Stimulated activated CD8-positive, alpha-beta memory T cell treated with anti-CD3 and anti-CD28 coated beads, Interleukin-7, amount 100 ng/mL, for 1 hour (primary cell): ENCODE measurements at places on chromosomes 3 and 15.

- DNase-seq, result no peak
These were observed 8.6 kb downstream of the ACAA1 start for GRCh38 chr3:38128303-38128655.

DNA sequence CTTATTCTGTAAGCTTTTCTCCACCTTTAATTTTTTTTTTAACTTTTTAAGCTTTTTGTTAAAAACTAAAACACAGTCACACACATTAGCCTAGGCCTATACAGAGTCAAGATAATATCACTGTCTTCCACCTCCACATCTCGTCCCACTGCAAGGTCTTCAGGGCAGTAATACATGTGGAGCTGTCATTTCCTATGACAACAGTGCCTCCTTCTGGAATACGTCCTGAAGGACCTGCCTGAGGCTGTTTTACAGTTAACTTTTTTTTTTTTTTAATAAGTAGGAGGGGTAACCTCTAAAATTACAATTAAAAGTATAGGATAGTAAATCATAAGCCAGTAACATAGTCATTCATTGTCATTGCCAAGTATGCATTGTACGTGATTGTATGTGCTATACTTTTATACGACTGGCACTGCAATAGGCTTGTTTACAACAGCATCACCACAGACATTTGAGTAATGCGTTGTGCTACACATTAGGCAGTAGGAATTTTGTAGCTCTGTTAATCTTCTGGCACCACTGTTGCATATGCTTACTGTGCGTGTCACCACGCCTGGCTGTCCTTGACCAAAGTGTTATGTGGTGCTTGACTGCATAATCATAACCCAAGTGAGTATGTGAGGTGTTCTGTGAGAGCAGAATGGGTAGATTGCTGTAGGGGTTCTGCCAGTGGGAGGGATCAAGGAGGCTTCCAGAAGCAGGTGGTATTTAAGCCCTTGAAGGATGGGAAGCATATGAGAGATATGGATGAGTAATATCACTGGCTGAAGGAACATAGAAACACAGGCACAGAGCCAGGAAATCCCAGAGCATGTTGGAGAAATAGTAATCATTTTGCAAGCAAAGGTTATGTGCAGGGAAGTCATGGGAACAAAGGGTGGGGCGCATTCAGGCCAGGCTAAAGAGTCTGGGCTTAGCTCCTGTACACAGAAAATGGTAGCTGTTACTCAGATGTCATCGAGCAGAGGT lies 18.3 kb downstream of the FBXO22 start:
- no peak for DNase-seq

GRCh38 chr3:10010421-10010877 lies 15.8 kb upstream of the FANCD2 start:
- no peak for DNase-seq

GRCh38 chr3:46485779-46486175 lies 12.0 kb upstream of the RTP3 start:
- DNase-seq, result no peak

DNA sequence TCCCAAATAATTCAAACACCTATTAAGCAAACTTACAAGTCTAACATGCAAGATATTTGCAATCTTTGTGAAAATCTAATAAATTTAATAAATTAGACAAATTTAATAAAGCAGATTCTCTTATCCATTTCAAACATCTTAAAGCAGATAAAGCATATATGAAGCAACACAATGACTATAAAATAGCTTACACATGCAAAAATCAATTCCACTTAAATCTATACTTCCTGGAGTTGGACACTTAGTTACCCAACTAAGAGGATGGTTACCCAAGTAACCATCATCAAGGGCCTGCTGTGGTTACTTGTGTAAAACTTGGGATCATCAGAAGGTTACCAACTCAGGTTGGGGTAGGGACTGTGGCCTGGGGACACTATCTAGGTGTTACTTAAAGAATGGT lies 206.8 kb downstream of the CD47 start:
- no peak for DNase-seq

GRCh38 chr3:153045150-153045549 lies 116.9 kb upstream of the RAP2B start:
- no peak for DNase-seq

DNA sequence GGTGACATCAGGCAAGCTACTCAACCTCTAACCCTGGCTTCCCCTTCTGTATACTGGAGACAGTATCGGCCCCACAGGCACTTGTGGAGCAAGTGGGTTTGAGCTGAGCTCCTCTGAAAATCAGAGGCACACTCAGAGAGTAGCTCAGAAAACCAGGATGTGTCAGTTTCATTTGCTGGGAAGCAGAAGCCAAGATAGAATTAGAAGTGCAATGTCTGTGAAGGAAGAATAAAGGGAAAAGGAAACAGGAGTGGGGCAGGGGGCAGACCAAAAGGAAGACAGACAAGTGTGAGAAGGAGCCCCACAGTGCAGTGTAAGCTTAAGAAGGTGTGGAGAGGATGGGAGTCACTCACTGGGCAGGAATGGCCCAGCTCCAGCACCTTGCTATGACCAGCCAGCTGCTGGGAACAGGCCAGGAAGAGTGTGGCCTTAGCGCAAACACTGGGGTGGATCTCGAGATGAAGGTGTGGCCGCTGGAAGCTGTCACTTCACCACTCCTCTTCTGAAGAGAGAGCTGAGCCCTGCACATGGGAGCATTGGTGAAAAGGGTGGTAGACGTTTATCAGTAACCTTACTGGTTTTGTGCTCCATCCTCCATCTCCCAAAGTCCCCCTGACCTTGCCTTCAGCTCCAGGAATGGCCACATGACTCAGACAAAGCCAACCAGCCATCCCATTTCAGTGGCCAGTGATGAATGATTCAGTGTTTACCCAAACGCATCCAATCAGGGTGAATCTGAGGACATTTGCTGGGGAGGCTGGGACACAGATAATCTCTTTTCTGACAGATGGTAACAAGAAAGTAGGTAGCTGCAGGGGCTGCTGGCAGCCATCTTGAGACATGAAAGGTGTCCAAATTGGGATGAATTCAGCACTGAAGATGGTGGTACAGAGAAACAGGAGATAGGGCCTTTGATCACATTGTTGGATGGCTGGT lies 108.4 kb downstream of the SHQ1 start:
- no peak for DNase-seq

- DNase-seq, result no peak
These were observed 661.6 kb downstream of the SI start for GRCh38 chr3:164416491-164417222.

DNA sequence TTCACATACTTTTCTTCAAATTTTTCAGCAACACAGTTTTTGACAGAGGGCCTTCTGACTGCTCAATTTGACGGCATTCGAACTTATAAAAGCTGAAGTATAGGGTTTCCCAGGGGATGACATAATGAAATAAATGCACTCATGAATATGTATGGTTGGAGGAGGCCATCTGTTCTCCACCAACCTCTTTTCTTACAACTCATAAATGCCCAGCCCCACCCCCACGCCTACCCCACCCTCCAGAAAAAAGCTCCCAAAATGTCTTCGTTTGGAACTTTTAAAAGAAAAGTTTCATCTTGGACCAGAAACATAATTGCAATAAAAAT lies 211.6 kb upstream of the LRRN1 start:
- DNase-seq, result no peak

GRCh38 chr3:12679468-12679867 lies 15.6 kb upstream of the RAF1 start:
- no peak for DNase-seq

DNA sequence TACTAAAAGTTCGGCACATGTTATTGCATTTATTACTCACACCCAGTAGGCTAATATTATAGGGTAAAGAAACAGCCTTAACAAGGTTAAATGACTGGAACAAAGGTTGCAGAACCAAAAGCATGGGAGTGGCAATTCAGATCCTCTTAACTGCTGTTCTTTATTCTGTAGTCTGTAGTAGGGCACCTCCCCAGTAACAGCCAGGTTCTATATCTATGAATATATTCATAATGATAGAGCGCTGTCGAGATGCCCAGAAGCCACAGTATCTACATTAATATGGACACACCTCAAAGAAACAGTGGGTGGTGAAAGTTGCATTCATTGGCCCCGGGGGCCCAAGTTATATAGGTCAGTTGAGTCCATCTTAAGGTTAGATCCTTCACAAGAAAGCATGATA lies 340.9 kb upstream of the THRB start:
- no peak for DNase-seq

DNA sequence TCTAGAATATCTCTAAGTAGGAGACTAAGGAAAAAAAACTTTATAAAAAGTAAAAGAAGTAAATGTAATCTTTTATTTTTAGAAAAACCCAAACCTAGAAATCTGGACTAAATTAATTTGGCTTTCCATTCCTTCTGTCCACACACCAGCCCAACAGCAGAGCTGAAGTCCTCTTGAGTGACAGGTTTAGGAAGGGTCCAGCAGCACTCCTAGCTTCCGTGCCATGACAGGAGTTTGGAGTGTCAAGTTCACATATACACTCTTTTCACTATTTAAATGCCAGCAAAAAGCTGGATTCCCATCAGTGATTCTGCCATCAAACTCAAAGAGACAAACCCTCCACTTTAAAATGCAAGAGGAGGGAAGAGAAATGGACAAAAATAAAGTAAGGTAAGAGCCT lies 13.1 kb downstream of the PROK2 start:
- DNase-seq, result no peak

DNA sequence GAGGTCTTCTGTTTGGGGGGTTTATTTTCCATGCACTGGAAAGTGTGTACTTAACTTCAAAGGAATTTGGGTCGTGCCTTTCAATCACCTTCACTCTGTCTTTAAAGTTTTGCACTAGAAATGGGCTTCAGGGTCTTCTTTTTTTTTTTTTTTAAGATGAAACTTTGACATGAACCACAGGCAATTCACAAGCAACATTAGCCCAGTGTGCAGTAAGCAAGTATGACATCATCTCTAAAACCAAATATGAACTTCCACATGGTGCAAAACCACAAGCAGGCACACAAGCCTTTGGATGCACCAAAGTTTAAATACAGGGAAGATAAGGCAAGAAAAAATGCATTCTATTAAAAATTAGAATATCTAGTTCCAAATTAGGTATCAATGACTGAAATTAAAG lies 381.9 kb downstream of the ERC2 start:
- no peak for DNase-seq

- no peak for DNase-seq
These were observed 740 bp upstream of the OXSR1 start for GRCh38 chr3:38164643-38164951.

DNA sequence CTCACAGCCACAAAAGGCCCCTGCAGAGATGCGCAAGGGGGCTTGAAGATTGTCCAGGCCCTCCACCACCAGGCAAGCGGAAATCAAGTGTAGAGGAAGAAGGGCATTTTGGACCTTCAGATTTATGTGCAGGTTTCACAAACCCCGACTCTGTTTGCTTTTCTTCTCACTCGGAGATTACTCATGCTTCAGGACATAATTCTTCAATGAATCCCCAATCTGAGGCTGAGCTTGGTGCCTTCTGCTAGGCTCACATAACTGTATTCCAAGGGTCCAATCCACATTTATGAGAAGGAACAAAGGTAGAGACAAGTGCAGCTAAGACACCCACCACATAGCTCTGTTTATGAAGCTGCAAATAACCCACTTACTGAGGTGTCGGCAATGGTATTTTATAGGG lies 50.6 kb upstream of the NMNAT3 start:
- no peak for DNase-seq

GRCh38 chr3:63652066-63652725 lies at the start of gene SNTN:
TSS of gene SNTN (plus strand) at chr3:63652675. CDS start at chr3:63652688, 13 bp downstream.
- DNase-seq, result no peak

GRCh38 chr15:80778964-80779657 lies at the start of gene CEMIP:
TSS of gene CEMIP (plus strand) at chr15:80779370. CDS start at chr15:80873880, 94,510 bp downstream.
- DNase-seq, result no peak

- no peak for DNase-seq
These were observed 15.5 kb upstream of the GATM start for GRCh38 chr15:45393851-45394250.

DNA sequence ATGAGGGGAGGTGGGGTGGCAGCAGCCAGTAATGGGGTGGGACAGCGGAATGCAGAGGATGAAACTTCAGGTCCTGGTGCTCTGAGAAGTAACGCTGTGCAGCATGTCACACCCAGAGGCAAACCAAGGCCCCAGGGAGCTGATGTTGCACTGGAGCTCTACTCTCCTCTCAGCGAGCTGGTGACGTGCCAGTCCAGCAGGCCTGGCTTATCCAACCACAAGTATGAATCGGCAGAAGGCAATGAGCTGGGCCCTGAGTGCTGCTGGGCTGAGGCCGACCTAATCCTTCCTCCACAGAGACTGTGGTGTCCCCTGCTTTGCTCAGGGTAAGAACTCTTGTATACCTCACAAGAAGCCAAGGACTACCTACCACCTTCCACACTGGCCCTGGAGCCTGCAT lies 30.5 kb downstream of the CD86 start:
- DNase-seq, result no peak

- no peak for DNase-seq
These were observed 22.9 kb downstream of the CHDH start for GRCh38 chr3:53823026-53823955.

DNA sequence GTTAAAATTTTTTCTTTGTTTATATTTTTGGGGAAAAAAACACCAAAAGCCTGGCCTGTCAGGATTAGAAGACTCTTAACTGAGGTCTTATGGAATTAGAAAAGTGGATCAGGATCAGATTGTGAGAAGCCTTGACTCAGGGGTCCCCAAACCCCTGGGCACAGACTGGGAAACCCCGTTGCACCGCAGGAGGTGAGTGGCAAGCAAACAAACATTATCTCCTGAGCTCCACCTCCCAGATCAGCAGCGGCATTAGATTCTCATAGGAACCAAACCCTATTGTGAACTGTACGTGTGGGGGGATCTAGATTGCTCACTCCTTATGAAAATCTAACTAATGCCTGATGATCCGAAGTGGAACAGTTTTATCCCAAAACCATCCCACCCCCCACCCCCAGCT lies 117.2 kb downstream of the TCF12 start:
- no peak for DNase-seq

DNA sequence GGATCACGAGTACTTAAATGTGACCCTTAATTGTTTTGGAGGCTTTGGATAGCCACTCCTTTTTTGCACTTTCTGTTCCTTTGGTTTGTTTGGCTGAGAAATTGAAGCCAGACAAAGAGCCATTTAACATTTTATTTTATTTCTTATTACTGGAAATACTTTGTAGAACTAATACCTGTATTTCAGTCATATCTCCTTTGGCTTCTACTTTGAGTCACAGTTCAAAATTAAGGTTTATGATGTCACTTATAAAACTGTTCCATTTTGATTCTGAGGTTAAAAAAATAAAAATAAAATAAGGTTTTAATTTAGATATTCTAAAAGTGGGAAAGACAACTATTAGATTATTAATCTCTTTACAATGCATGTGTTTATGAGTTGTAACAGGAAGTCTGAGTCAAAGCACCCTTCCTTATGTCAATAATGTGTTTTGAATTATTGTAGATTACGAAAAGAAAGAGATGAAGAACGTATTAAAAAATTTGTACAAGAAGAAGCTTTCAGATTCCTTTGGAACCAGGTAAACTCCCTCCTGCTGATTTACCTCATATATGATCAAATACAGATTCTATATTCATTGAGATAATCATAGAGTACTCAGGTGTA lies 16.9 kb upstream of the NXPE3 start:
- DNase-seq, result no peak

DNA sequence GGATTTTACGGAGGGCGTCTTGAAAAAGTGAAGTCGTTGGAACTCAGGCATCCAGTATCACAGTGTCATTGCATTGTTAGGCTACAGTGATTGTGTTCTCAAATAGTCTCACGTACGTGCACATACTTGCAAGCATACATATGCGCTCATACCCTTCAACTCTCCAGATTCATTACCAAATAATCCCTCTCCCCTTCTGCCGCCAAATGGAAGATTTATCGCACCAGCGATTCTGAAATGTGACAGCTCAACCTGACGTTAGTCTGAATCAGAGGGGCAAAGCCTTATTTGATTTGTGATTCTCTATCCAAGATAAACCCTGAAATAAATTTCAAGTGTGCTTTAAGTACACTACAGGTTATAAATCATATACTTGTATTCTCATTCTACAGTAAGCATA lies 119.4 kb downstream of the GADL1 start:
- no peak for DNase-seq
